Activated T-cell treated with anti-CD3 and anti-CD28 coated beads, Interleukin-2, amount 50 U/mL, for 72 hours (primary cell): ENCODE measurements at places on chromosomes 7 and 10. TPM values are rescaled to one million over a fixed set of nuclear protein-coding genes. Genes with fewer than 3 reads are reported as not detected.

GRCh38 chr7:123573341-123573740, 15.7 kb upstream of the NDUFA5 start:
- H3K36me3 ChIP-seq, result no peaks in the 10 kb centered on the region
- H3K4me1 ChIP-seq, result no peaks in the 10 kb centered on the region
- H3K27ac ChIP-seq, result no peak overlapping the region
- H3K27me3 ChIP-seq, result peaks cover 3% of the 10 kb centered on the region

DNA sequence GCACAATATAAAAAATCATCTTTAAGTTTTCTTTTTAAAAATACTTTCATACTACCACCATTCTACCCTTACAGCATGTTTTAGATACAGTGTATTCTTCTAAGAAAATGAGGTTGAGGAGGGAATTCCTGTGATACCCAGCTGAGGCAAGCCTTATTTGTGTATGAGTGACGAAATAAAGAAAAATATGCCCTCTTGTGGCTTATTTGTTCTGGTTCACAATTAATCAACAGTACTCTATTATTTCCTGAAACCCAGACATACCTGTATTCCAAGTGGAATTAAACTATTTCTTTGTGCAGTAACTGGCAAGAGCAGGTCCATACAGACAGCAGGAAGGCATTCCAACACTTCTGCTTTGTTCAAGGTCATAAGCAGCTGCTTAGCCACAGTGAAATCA, 4.5 kb upstream of the SEMA3D start:
- H3K4me1 ChIP-seq, result no peaks in the 10 kb centered on the region
- no peak for DNase-seq
- H3K27ac ChIP-seq, result no peak overlapping the region
- no peaks in the 10 kb centered on the region for H3K36me3 ChIP-seq

DNA sequence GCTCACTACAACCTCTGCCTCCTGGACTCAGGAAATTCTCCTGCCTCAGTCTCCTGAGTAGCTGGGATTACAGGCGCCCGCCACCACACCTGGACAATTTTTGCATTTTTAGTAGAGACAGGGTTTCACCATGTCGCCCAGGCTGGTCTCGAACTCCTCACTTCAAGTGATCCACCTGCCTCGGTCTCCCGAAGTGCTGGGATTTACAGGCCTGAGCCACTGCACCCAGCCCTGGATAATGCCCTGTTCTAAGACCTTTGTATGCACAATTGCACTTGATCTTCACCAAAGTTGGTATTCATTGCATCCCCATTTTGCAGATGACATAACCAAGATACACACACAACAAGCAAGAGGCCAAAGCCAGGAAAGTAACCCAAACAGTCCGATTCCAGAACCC, 97.7 kb upstream of the CARD11 start:
- no peak overlapping the region for H3K4me3 ChIP-seq
- no peak overlapping the region for H3K27ac ChIP-seq
- peaks cover 5% of the 10 kb centered on the region for H3K4me1 ChIP-seq
- no peaks in the 10 kb centered on the region for H3K36me3 ChIP-seq

GRCh38 chr10:97543025-97543546, 29.5 kb upstream of the ANKRD2 start:
- H3K27ac ChIP-seq, result peak overlapping the region; percentile 66
- peak overlapping the region; percentile 58 for H3K4me3 ChIP-seq
- no peaks in the 10 kb centered on the region for H3K36me3 ChIP-seq
- H3K27me3 ChIP-seq, result no peaks in the 10 kb centered on the region

DNA sequence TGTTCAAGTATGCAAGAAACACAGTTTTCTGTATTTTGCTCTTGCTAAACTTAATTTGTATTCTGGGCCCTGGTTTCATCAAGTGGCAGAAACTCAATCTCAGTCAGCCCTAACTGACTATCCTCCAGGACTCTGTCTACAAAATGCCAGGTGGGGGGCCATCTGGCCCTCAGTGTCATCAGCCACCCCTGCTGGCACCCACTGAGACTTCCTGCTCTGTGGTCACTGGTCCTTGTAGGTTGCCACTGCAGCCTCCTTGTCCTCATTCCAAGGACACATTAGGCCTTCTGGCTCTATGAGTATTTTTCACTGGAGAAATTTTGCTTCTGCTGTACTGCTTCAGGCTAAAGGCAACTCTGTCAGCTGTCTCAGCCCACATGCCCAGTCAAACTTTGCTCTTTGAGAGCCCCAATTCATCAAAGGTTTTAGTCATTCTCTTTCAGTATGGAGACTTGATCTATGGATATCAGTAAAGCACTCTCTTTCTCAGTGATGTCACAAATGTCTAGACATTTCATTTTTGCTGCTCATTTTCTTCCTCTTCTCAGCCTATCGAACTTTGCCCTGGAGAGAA, 163.6 kb downstream of the KCND2 start:
- H3K27me3 ChIP-seq, result no peaks in the 10 kb centered on the region
- no peaks in the 10 kb centered on the region for H3K4me1 ChIP-seq
- no peak overlapping the region for H3K4me3 ChIP-seq
- no peaks in the 10 kb centered on the region for H3K36me3 ChIP-seq

DNA sequence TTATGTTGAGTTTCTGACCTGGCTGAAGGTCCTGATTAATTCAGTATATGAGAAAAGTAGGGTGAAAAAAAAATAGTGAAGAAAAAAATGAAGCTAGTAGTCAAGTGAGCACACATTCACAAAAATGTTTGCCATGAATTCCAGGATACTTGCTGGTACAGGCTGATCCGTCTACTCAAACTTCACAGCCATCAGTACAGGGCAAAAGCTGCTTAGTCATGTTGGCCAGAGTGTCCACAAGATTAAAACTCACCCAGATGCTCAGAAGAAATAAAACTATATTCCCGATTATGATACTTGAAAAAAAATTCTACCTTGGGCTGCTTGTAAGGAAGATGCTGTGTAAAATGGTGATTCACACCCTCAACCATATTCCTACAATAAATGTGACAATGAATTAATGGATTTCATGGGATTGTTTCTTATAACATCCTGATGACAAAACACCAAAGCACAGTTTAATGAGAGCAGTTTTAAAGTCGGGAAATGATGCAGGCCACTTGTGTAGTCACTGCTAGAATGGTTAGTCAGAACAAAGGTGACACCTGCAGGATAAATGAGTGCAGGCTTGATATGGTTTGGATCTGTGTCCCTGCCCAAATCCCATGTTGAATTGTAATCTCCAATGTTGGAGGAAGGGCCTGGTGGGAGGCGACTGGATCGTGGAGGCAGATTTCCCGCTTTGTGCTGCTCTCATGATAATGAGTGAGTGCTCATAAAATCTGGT, 49.2 kb upstream of the ANKRD1 start:
- no peak overlapping the region for H3K4me3 ChIP-seq
- no peaks in the 10 kb centered on the region for H3K36me3 ChIP-seq
- no peak overlapping the region for H3K27ac ChIP-seq
- no peaks in the 10 kb centered on the region for H3K27me3 ChIP-seq
- no peak for DNase-seq

- H3K27me3 ChIP-seq, result peaks cover 25% of the 10 kb centered on the region
- peaks cover 61% of the 10 kb centered on the region for H3K4me1 ChIP-seq
- H3K4me3 ChIP-seq, result peak overlapping the region; percentile 11
- DNase-seq, result peak; percentile 65
- no peaks in the 10 kb centered on the region for H3K36me3 ChIP-seq
These were observed 4.4 kb upstream of the CCL26 start for GRCh38 chr7:75776295-75776971.

DNA sequence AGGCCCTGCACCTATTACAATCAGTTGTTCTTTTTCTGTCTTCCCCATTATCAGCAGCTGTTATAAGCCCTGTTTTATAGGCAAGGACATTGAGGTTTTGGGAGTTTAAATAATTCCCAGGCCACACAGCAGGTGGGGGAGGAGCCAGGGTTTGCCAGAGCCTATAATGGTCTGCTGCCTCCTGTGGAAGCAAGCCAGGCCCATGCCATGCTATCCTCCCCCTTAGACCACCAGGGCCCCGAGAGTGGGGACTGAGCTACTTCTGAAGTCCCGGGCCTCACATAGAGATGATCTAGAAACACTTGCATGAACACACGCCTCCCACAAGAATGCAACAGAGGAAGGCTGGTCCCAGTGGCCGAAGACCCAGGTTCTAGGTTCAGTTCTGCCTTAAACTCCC, 141.7 kb downstream of the SH3PXD2A start:
- H3K4me3 ChIP-seq, result no peak overlapping the region
- H3K36me3 ChIP-seq, result no peaks in the 10 kb centered on the region
- no peaks in the 10 kb centered on the region for H3K27me3 ChIP-seq
- H3K27ac ChIP-seq, result no peak overlapping the region
- no peak for DNase-seq
- H3K4me1 ChIP-seq, result peaks cover under 1% of the 10 kb centered on the region

DNA sequence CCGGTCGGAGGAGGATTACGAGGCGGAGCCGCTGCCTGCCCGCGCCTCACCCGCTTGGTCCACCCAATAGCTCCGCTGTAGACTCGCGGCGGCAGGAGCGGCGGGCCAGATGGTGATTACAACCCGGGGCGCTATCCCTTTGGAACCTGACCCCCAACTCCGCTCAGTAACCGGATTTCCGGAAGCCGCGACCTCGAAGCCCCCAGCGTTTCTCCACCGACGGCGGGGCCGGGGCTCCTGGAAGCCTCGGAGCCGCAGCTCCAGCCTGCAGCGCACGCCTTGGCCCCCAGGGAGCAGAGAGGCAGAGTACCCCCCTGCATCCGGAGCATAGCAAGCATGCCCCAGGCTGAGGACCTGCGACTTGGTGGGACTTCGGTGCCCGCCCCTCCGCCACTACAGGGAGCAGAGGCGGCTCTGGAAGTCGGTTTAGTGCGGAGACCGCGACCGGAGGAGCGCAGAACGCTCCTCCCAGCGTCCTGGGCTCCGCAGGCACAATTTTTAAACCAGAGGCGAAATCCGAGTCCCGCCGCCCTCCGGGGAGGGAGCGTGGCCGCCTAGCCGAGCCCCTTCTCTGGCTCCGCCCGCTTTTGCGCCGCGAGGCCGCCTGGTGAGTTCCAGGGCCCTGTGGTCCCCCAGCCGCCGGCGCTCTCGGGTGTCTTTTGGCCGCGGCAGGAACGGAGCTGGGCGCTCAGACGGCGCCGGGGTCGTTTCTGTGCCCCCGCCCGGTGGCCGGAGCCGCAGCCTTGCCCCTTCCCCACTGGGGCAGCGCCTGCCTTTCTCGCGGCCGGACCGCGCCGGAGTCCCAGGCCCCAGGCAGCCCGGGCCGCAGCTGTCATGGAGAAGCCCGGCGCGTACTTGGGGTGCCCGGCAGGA, 28.2 kb upstream of the BMS1 start:
- no peak overlapping the region for H3K27ac ChIP-seq
- peak overlapping the region; percentile 88 for H3K4me3 ChIP-seq
- peak; percentile 27 for DNase-seq

TNPO3 gene
- total RNA-seq, result 81.4 TPM

HYAL4 gene
- 0.48 TPM for total RNA-seq

AASS gene
- 3.5 TPM for total RNA-seq

CYP3A4 gene
- not detected for total RNA-seq

MNX1 gene
- total RNA-seq, result 0.17 TPM
